ENCODE measurements at places on chromosomes 11 and 22. TPM values are rescaled to one million over a fixed set of nuclear protein-coding genes. Genes with fewer than 3 reads are reported as not detected.

Gene CNGA4
- total RNA-seq: 0.03 TPM

Gene SLC1A2
- total RNA-seq: 0.06 TPM

Gene C11orf54
- 10.5 TPM for total RNA-seq

Gene TRIM49D1
- not detected for total RNA-seq

Gene KRTAP5-10
- total RNA-seq: not detected

Gene GRK3
- 3.6 TPM for total RNA-seq

Gene FOLH1
- not detected for total RNA-seq

Gene CDKN1C
- 0.74 TPM for total RNA-seq

Gene C11orf16
- total RNA-seq: not detected

Gene KRTAP5-6
- total RNA-seq: not detected

Gene FOLR2
- not detected for total RNA-seq

Gene SH3BP1
- 2.0 TPM for total RNA-seq

Gene UCP3
- total RNA-seq: 1.3 TPM

Gene NXPE1
- not detected for total RNA-seq

Gene TIMP3
- 2.1 TPM for total RNA-seq

Gene GSTT2B
- 0.44 TPM for total RNA-seq

Gene APOL3
- total RNA-seq: 0.10 TPM

Gene HTR3A
- not detected for total RNA-seq

Gene FERMT3
- total RNA-seq: 1.5 TPM

Gene ANKK1
- total RNA-seq: not detected

Gene CATSPER1
- total RNA-seq: 1.4 TPM

Gene TSPAN18
- 2.4 TPM for total RNA-seq

Gene PGA4
- total RNA-seq: not detected

Gene CDHR5
- total RNA-seq: not detected

Gene MYEOV
- total RNA-seq: 112 TPM

Gene TMEM109
- 125 TPM for total RNA-seq

Gene MRGPRX2
- total RNA-seq: not detected

Gene KCNQ1
- 0.32 TPM for total RNA-seq
